ENCODE measurements at places on chromosomes 11 and 22.

DNA sequence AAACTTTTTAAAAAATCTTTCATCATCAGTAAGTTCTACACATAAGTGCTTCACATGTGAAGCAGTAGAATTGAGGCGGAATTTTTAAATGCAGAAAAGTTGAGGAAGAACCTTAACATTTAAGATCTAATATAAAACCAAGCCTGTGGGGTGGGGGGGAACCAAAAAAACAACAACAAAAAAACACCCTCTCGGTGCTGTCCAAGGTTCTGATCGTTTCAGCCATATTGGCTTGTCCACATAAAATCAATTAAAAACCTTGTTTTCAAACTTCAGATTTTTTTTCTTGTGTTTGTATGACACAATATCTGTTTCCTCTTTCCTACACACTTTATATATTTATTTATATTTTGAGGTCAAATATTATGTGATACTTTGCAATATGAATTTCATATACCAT is 130.0 kb downstream of the WNT7B start:
- H3K4me3 ChIP-seq = no peak overlapping the region
- H3K27me3 ChIP-seq = no peaks in the 10 kb centered on the region
- no peak for DNase-seq
- H3K27ac ChIP-seq = no peak overlapping the region
- peaks cover 62% of the 10 kb centered on the region for H3K36me3 ChIP-seq
- peaks cover 6% of the 10 kb centered on the region for H3K4me1 ChIP-seq

DNA sequence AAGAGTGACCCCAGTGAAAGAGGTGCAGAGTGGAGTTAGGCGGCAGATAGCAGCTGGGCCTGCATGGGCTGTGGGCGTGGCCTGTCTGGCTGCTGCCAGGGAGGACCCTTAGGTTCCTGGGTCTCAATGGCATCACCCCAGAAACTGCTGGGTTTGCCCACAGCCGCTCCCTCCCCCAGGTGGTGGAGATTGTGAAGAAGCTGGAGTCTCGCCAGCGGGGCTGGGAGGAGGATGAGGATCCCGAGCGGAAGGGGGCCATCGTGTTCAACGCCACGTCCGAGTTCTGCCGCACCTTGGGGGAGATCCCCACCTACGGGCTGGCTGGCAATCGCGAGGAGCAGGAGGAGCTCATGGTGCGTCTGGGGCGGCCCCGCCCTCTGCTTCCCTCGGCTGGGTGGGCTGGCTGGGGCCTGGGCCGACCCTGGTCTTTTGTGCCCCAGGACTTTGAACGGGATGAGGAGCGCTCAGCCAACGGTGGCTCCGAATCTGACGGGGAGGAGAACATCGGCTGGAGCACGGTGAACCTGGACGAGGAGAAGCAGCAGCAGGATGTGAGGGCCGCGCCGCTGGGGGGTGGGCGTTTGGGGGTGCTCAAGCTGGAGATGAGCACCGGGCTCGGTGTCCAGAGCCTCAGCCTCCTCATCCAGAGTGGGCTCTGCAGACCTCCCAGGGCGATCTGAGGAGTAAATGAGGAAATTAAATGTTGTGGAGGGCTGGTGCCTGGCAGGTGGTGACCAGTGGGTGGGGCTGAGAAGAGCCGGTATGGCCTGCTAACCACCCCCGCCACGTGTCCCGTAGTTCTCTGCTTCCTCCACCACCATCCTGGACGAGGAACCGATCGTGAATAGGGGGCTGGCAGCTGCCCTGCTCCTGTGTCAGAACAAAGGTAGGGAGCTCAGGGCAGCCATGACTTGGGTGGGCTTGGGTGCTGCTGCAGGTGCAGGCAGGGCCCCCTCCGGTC is 15.0 kb downstream of the SART1 start:
- H3K4me3 ChIP-seq = no peak overlapping the region
- H3K27ac ChIP-seq = peak overlapping the region; percentile 34
- no peaks in the 10 kb centered on the region for H3K27me3 ChIP-seq
- peak; percentile 59 for DNase-seq
- peaks cover 5% of the 10 kb centered on the region for H3K4me1 ChIP-seq

DNA sequence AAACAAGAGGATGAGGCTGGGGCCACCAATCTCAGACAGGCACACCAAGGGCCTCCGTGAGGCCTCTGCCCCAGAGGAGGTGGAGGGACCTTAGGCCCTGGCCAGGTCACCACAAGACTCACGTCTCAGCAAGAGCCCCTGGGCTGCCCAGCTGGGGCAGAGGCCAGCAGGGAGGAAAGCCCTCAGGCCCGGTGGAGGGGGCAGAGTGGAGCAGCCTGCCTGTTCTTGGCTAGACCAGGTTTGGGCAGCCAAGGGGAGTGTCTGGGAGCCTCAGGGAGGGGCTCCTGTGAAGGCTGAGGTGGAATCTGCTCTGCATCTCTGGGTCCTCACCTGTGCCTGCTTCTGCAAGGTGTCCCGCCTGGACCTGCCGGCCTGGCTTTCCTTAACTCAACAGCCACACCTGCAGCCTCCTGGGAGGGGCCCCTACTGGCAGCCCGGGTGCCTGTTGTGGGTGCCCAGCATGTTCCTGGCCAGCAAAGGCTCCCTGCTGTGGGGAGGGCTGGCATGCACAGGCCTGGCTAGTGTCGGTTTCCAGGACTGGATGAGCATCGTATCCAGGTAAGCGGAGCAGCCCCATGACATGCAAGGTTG is 11.9 kb downstream of the TTLL12 start:
- peaks cover 15% of the 10 kb centered on the region for H3K36me3 ChIP-seq
- no peak for DNase-seq
- no peaks in the 10 kb centered on the region for H3K27me3 ChIP-seq
- no peak overlapping the region for H3K27ac ChIP-seq

DNA sequence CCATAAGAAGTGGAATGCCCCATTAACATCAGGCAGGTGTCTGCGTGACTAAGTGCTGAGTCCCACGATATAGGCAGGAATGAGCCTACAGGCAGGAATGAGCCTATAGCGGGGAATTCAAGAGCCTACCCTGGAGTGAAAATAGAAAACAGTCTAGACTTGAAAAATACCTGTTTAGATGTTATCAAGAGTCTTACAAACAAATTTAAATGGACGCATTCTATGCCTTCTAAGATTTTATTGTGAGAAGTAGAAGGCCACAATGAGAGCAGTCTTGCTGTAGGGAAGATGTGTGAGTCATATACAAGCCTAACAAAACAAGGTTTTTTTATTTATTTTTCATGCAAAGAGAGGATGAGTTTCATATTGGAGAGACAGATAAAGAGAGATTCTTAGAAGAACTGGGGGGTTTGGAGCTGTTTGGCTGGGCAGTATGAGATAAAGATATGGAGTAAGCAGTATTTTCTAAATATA is 200.8 kb upstream of the ZC3H12C start:
- DNase-seq = no peak
- H3K4me3 ChIP-seq = no peak overlapping the region
- H3K36me3 ChIP-seq = no peaks in the 10 kb centered on the region
- no peak overlapping the region for H3K27ac ChIP-seq
- H3K27me3 ChIP-seq = peaks cover 5% of the 10 kb centered on the region

DNA sequence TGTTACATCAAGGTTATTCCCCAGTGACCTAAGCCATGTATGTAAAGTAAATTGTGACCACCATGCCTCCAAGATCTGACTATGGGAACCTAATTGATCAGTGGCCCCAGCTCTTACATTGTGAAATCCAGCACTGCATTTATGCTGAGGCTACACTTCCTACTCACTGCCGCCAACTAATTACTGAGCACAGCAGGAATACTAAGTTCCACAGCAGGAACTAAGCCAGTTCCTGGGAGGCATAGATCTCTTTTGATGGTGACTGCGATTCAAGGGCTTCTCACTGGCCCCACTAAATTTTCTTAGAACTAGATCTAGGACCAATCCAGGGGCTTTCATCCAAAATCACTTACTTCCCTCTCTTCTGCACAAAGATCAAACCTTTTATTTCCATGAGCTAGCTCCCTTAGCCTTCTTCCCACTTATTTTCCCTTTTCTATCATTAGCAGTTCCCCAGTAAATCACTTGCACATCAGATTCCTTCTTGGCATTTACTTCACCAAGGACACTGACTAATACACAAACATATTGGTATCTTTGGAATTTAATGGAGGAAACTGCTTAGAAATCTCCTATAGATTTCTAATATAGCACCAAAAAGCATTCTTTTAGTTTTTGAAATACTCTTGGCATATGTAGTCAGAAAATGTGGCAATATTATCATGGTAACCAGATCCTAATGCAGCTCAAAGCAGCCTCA is 46.0 kb downstream of the CNTN5 start:
- H3K36me3 ChIP-seq = no peaks in the 10 kb centered on the region
- H3K27me3 ChIP-seq = no peaks in the 10 kb centered on the region
- peaks cover 1% of the 10 kb centered on the region for H3K4me1 ChIP-seq
- H3K4me3 ChIP-seq = no peak overlapping the region
- H3K27ac ChIP-seq = no peak overlapping the region
